B cell (primary cell): ENCODE measurements at places on chromosomes 11 and 22. TPM values are rescaled to one million over a fixed set of nuclear protein-coding genes. Genes with fewer than 3 reads are reported as not detected.

Gene P2RY2
- polyA plus RNA-seq, result 0.12 and 0.13 TPM in 2 replicates

Gene RCOR2
- polyA plus RNA-seq, result not detected in 2 replicates

Gene C11orf52
- polyA plus RNA-seq, result not detected in 2 replicates

Gene OSBPL5
- 1.2 TPM in 2 replicates for polyA plus RNA-seq

Gene SHANK3
- 0.01 TPM in 1 of 2 replicates, not detected in the other for polyA plus RNA-seq

Gene GLYATL1
- polyA plus RNA-seq, result 0.09 TPM in 1 of 2 replicates, not detected in the other

Gene C11orf91
- not detected in 2 replicates for polyA plus RNA-seq

Gene FOLR2
- 0.50 and 4.7 TPM in 2 replicates for polyA plus RNA-seq

Gene RBX1
- polyA plus RNA-seq, result 26.8 and 31.7 TPM in 2 replicates

Gene B3GAT1
- polyA plus RNA-seq, result 0.06 and 0.14 TPM in 2 replicates

Gene CABP7
- 0.03 TPM in 1 of 2 replicates, not detected in the other for polyA plus RNA-seq

Gene ZNF202
- polyA plus RNA-seq, result 17.0 and 17.9 TPM in 2 replicates

Gene CD3D
- polyA plus RNA-seq, result 1.7 and 7.0 TPM in 2 replicates

Gene FERMT3
- polyA plus RNA-seq, result 152 and 170 TPM in 2 replicates

DNA sequence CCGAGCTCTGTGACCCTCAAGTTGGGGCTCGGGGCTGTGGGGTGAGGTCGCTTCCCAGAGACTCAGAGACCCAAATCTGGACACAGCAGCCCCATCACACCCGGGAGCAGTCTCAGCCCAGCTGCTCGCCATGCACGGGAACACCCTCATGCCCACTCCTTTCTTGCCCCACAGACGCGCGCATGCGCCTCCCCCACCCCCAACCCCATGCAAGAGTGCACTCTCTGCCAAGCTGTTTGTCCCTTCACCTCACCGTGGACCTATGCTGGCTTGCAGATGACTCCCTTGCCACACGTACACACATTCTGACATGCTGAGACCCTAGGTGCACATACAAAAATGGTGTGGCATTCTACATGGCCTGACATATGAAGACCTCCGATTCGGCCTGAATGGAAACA is 478 bp upstream of the CD248 start:
- no peaks in the 10 kb centered on the region for H3K36me3 ChIP-seq
- DNase-seq, result peak; percentile 83
- no peaks in the 10 kb centered on the region for H3K27me3 ChIP-seq
- peak overlapping the region; percentile 51 for H3K4me3 ChIP-seq
- H3K4me1 ChIP-seq, result peaks cover 38% of the 10 kb centered on the region

- H3K36me3 ChIP-seq, result no peaks in the 10 kb centered on the region
- H3K4me1 ChIP-seq, result no peaks in the 10 kb centered on the region
- no peaks in the 10 kb centered on the region for H3K27me3 ChIP-seq
- H3K4me3 ChIP-seq, result no peak overlapping the region
These were observed 857.2 kb downstream of the TBC1D22A start for GRCh38 chr22:47619631-47620030.

DNA sequence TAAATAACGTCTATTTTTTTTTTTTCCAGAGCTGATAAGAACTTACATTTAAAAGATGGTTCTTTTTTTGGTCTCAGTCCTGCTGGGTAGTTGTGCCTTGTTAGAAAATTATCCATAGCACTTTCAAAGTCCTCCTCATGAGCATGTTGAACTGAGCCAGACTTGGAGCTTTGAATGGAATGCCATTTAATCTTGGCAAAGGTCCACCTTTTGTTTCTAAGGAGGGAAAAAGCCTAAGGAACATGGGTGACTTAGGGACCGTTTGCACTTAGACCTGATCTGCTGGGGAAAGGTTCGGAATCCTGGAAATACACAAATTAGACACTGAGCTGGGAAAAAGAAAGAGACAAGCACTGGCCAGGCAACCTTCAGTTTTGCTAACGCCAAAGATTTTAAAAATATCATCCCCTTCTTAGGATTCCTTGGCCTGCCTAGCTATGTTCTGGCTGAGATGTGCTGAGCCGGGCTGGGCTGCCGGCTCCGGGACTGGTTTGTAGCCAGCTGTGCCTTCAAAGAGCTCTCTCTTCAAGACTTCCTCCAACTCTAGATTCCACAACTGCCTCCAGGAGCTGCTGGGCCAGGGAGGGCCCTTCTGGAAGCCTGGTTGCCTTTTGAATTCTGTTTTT is 67.4 kb downstream of the ENDOD1 start:
- H3K4me1 ChIP-seq, result peaks cover 18% of the 10 kb centered on the region
- no peaks in the 10 kb centered on the region for H3K27me3 ChIP-seq
- H3K4me3 ChIP-seq, result no peak overlapping the region
- no peak overlapping the region for H3K27ac ChIP-seq
- no peaks in the 10 kb centered on the region for H3K36me3 ChIP-seq
- DNase-seq, result no peak

GRCh38 chr11:118229274-118229847 is 4.5 kb upstream of the JAML start:
- H3K27ac ChIP-seq, result no peak overlapping the region
- H3K4me1 ChIP-seq, result peaks cover 56% of the 10 kb centered on the region
- H3K27me3 ChIP-seq, result no peaks in the 10 kb centered on the region
- H3K4me3 ChIP-seq, result no peak overlapping the region
- peaks cover 9% of the 10 kb centered on the region for H3K36me3 ChIP-seq
- DNase-seq, result no peak

DNA sequence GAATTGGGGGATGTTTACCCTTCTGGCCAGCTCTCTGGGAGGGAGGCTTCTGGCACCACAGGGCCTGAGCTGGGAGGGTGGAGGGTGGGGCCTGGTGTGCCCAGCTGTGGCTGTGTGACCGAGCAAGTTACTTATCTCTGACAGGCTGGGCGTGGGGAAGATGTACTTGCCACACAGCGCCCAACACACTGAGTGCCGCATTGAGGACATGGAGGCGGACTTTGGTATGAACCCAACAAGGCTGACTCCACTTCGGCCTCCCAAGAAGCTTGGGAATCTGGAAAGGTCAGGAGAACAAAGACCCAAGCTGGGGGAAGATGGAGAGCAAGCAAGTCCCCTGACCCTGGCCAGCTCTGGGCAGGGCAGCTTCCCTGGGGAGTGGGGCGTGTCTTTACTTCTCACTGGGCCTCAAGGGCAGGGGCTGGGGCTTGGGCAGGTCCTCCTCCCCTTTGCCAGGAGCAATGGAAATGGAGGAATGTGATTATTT is 2.4 kb upstream of the MGAT3 start:
- peaks cover 39% of the 10 kb centered on the region for H3K4me1 ChIP-seq
- H3K36me3 ChIP-seq, result no peaks in the 10 kb centered on the region
- no peak for DNase-seq
- H3K27me3 ChIP-seq, result no peaks in the 10 kb centered on the region

DNA sequence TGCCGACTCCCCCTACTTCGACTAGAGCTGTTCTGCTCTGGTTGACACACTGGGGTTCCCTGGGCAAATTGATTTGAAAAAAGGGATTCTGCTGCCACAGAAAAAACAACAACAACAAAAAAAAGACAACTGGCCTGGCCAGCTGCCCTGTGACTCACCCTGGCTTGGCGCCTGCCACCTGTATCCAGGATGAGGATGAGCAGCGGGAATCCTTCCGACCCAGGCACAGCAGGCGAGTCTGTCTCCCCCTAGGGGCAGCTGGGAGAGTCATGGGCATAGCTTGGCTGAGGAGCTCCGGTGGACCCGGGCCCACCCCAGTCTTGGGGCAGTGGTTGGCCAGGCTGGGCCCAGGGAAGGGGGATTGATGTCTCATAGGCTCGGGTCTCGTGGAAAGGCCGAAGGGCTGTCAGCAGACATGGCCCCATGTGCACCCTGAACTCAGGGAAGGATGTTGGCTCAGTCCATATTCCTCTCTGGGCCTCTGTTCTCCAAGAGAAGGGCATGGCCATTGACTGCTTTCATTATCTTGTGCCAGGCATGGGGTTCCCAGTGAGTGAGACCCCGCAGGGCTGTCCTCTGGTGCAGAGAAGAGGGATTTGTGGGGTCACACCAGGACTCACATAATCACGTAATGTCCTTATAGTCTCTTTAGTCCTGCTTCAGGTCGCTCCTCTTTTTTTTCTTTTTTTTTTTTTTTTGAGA is 10.4 kb upstream of the SUN2 start:
- H3K4me3 ChIP-seq, result no peak overlapping the region
- H3K27ac ChIP-seq, result no peak overlapping the region
- H3K4me1 ChIP-seq, result peaks cover 4% of the 10 kb centered on the region
- DNase-seq, result peak; percentile 58
- H3K27me3 ChIP-seq, result no peaks in the 10 kb centered on the region

DNA sequence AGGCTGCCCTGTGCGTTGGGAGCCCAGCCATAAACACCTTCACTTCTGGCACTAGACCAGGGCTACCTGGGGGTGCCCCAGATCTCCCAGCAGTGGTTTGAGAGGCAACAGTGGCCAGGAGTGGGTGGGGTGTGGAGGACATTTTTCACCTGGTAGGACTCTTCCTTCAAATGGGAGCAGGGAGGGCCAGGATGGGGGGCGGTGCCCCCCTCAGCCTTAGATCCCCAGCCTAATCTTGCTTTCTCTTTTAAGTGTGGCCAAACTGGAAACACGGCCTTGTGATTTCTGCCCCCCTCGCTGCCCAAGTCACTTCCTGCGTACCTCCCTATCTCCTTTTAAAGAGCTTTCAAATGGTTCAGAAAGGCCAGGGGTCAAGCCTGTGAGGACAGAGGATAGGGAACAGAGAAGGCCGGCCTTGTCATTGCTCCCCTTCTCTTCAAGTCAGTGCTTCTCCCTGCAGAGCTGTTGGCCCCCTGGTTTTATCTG is 800 bp downstream of the KCNJ5 start:
- H3K4me3 ChIP-seq, result no peak overlapping the region
- H3K36me3 ChIP-seq, result no peaks in the 10 kb centered on the region
- H3K27ac ChIP-seq, result no peak overlapping the region
- no peaks in the 10 kb centered on the region for H3K27me3 ChIP-seq

- H3K36me3 ChIP-seq, result no peaks in the 10 kb centered on the region
- H3K4me3 ChIP-seq, result no peak overlapping the region
- no peaks in the 10 kb centered on the region for H3K27me3 ChIP-seq
These were observed 493.5 kb downstream of the OPCML start for GRCh38 chr11:133038850-133039249.

GRCh38 chr11:98940913-98941312 is 79.8 kb upstream of the CNTN5 start:
- no peak for DNase-seq
- H3K36me3 ChIP-seq, result no peaks in the 10 kb centered on the region
- no peaks in the 10 kb centered on the region for H3K4me1 ChIP-seq
- no peak overlapping the region for H3K4me3 ChIP-seq
- H3K27ac ChIP-seq, result no peak overlapping the region

- H3K36me3 ChIP-seq, result no peaks in the 10 kb centered on the region
- H3K4me1 ChIP-seq, result no peaks in the 10 kb centered on the region
- no peak overlapping the region for H3K4me3 ChIP-seq
- DNase-seq, result no peak
These were observed 347.0 kb upstream of the SYN3 start for GRCh38 chr22:33405194-33405593.

GRCh38 chr11:95937358-95937757 is 13.5 kb upstream of the MTMR2 start:
- H3K36me3 ChIP-seq, result no peaks in the 10 kb centered on the region
- no peak overlapping the region for H3K4me3 ChIP-seq
- no peak for DNase-seq
- no peaks in the 10 kb centered on the region for H3K4me1 ChIP-seq
- no peak overlapping the region for H3K27ac ChIP-seq
- no peaks in the 10 kb centered on the region for H3K27me3 ChIP-seq

DNA sequence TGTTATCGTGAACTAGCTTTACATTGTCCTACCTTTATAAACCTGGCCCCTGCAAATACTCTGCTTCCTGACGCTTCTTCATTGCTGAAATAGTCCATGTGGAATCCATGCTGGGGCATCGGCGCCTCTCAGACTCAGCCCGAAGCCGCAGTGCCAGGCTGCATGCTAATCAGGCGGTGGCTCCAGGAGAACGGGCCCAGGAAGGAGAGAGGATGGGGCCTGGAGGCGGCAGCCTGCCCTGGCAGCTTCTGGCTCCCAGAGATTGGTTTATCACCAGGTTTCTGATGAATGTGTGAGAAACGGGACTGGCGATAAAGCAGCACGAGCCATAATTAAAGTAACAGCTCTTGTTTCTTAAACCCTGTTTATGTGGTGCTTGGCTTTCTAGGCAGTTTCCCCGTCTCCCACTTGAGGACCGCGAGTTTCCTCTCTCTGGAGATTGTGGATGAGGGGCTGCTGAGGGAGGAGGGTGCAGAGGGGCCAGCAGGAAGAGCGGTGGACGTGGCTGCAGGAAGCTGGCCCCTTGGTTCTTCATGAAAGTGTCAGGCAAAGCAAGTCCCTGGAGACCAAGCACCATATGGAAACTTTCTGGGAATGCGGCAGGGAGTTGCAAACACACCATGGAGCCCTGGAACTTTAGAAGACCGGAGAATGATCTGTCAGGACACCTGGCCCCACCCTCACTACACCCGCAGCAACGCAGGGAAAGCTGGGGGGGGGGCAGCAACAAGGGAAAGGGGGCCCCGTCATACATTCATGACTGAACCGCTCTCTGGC is 93.4 kb downstream of the NTM start:
- DNase-seq, result no peak
- H3K36me3 ChIP-seq, result no peaks in the 10 kb centered on the region
- H3K27me3 ChIP-seq, result no peaks in the 10 kb centered on the region

DNA sequence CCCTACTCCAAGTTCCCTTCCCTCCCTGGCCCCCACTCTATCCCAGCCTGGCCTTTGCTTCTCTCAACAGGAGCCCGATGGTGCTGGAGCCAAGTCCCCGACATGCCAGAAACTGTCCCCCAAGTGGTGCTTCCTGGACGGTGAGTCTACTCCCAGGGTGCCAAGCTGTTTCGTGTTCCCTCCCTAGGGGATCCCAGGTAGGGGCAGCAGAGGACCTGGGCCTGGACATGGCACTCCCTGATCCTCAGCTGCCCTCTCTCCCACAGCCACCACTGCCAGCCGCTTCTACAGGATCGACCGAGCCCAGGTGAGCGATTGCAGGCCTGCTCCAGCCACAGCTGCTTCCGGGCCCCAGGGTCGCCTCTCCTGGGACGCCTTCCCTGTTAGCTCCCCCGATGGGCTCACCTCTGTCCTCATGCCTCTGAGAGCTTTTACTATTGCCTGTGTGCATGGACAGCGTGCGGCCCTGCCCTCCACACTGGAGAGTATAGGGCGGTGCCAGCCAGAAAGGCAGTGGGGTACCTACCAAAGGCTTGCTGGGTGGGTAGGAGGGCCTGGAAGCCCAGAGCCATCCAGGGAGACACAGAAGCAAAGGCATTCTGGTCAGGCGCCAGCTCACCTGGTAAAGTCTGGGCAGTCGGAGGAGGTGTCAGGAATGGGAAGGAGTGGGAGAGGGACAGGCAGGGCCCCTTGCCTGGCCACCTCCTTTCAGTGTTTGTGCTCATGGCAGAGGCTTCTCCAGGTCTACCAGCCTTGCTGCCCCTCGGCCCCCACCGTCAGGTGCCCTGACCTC is 5.0 kb upstream of the MDK start:
- H3K4me3 ChIP-seq, result no peak overlapping the region
- no peaks in the 10 kb centered on the region for H3K4me1 ChIP-seq
- DNase-seq, result no peak

DNA sequence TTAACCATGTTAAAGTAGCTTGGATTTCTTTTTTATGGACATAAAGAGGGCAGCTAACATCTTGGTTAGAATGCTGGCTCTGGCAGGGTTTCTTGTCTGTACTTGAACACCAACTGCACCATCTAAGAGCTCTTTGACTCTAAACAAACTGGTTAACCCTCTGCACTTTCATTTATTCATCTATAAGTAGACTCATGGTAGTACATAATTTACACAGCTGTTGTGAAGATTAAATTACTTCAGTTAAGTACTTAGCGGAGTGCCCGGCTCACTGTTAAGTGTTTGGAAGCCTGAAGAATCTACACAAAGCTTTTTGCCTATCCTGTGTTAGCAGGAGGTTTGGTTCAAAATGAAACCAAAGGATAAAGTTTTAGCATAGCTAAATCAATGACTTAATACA is 846.2 kb upstream of the API5 start:
- no peaks in the 10 kb centered on the region for H3K27me3 ChIP-seq
- no peak overlapping the region for H3K27ac ChIP-seq
- DNase-seq, result no peak
- H3K4me1 ChIP-seq, result no peaks in the 10 kb centered on the region
- H3K36me3 ChIP-seq, result no peaks in the 10 kb centered on the region
- H3K4me3 ChIP-seq, result no peak overlapping the region
